Endothelial cell of umbilical vein (primary cell): ENCODE measurements at places on chromosomes 5 and 9. TPM values are rescaled to one million over a fixed set of nuclear protein-coding genes. Genes with fewer than 3 reads are reported as not detected.

Gene CDH18
- total RNA-seq, result not detected in 2 replicates

- no peaks in the 10 kb centered on the region for H3K36me3 ChIP-seq
- no peak for DNase-seq
- H3K4me1 ChIP-seq, result no peaks in the 10 kb centered on the region
- no peak overlapping the region for H3K27ac ChIP-seq
- no peaks in the 10 kb centered on the region for H3K27me3 ChIP-seq
- no peak overlapping the region for H3K4me3 ChIP-seq
Measured at GRCh38 chr5:66560371-66560770, 35.8 kb upstream of the MAST4 start.

GRCh38 chr9:93595861-93596365 lies 19.5 kb downstream of the PHF2 start:
- no peak overlapping the region for H3K4me3 ChIP-seq
- H3K27me3 ChIP-seq, result no peaks in the 10 kb centered on the region
- no peaks in the 10 kb centered on the region for H3K4me1 ChIP-seq

- H3K4me1 ChIP-seq, result no peaks in the 10 kb centered on the region
- no peaks in the 10 kb centered on the region for H3K36me3 ChIP-seq
- no peak for DNase-seq
- H3K27ac ChIP-seq, result no peak overlapping the region
Measured at GRCh38 chr5:45399041-45399440, 297.1 kb downstream of the HCN1 start.

DNA sequence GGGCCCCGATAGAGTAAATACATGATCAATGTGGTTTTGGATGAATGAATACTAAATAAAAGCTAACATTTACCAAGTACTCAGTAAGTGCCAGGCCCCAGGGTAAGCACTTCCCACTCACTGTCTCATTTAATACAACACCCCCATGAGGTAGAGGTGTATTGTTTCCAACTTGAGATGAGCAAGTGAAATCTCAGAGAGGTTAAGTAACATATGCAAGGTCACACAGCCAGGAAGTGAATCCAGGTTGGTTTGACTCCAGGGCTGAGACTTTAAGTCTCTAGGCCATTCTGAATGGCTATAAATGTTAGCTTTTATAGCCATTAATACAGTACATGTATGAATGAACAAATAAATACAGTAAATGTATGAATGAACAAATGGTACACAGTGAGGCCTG lies 39.4 kb downstream of the LHX2 start:
- no peaks in the 10 kb centered on the region for H3K36me3 ChIP-seq
- no peak overlapping the region for H3K4me3 ChIP-seq
- DNase-seq, result no peak
- peaks cover 5% of the 10 kb centered on the region for H3K4me1 ChIP-seq
